ENCODE measurements at places on chromosomes 16 and 17.

- peak; percentile 51 for DNase-seq
Measured at GRCh38 chr17:2398655-2399571, 1.9 kb downstream of the MNT start.

GRCh38 chr17:49969134-49969759 lies at the start of gene DLX4:
TSS of gene DLX4 (plus strand) at chr17:49969190. CDS start at chr17:49969469, 279 bp downstream.
- DNase-seq, result no peak

DNA sequence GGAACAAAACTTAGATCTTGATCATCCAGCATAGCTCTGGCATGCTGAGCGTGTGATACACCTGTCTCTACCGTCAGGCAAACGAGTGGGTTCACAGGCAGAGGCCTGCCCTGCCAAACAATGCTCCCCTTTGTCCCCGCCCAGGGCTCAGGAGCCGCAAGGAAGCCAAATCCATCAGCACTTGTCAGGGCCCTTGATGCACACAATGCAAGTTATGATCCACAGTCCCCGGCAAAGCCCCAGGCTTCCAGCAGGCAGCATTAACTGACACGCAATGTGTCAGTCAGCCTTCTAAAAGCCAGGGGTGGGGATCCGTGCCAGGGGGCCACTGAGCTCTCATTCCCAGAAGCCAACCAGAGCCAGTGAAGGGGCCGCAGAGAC lies 460.9 kb downstream of the SLC39A11 start:
- DNase-seq, result no peak

DNA sequence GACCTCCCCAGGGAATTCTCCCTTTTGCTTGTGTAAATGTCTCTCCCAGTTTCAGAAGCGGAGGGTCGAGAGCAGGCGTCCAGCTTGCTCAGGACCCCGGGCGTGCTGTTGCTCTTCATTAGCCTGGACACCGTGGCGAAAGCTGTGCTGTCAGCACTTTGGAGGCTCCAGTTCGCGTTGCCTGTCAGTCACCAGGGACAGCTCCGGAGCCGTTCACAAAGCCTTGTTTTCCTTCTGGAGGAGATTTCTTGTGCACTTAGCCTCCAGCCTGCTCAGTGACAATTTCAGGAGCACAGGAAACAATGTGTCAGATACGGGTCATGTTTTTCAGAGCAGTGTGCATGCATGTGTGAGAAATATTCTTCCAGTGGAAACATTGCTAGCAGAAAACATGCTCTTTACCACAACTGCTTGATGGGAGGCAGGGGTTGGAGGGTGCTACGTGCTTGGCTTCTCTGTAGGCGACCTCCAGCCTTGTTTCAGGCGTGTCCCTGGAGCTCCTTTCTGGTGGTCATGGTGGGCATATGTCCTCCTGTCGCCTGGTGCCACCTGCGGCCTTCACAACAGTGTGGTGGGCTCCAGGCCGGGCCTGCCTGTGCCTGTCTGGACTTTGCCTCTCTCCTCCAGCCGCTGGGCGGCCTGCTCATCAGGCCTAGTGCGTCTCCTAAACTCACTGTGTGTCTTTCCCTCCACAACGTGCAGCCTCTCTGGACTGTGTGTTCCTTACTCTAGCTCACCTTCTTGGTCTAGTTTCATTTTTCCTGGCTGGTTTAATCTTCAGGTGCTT lies 29.0 kb downstream of the ZNF750 start:
- no peak for DNase-seq

DNA sequence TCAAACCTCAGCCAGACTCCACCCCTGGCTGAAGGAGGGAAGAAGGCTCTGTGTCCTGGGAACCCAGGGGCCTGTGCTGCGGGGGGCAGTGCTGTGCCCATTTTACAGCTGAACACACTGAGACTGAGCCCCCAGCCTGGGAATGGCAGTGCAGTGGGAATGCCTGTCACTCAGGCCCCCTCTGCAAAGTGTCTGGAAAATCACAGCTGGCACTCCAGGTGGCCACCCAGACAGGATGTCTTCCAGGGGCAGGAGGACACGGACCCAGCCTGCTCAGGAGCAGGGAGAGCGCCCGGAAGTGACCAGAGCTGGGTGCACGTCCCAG lies 32.6 kb downstream of the ZNF469 start:
- no peak for DNase-seq

- DNase-seq, result no peak
Measured at GRCh38 chr16:11101695-11102522, 154.1 kb downstream of the SOCS1 start.

DNA sequence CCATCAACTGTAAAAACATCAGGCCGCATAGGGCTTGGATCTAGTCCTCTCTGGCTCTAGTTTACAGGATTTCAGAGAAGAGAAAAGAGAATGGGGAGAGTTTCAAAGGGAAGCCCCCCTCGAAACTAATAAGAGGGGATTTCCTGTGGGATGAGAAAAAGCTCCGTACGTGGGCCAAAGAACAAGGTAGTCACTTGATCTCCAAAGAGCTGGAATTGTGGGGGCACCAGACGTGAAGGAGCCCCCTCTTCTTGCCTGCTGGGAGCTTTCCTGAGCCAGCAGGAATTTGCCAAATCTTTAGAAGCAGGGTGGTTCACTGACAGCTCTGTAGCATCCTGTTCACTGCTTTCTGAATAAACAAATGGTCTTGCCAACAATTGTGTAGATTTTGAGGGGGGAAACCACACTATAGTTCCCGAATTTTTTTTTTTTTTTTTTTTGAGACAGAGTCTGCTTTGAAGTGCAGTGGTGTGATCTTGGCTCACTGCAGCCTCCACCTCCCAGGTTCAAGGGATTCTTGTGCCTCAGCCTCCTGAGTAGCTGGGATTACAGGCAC lies 7.0 kb upstream of the TMIGD1 start:
- no peak for DNase-seq

GRCh38 chr17:34990921-34991365 lies 10.6 kb downstream of the LIG3 start:
- DNase-seq, result no peak

- DNase-seq, result no peak
Measured at GRCh38 chr17:76740329-76741118, 2.6 kb downstream of the MFSD11 start.

GRCh38 chr17:30942308-30943079 lies 20.7 kb downstream of the ADAP2 start:
- no peak for DNase-seq

- DNase-seq, result no peak
Measured at GRCh38 chr17:45263477-45263860, 1.6 kb upstream of the SPATA32 start.

GRCh38 chr17:352421-353212 lies at the start of gene RPH3AL:
TSS of gene RPH3AL (minus strand) at chr17:352807. CDS start at chr17:327543, 25,264 bp downstream.
- no peak for DNase-seq

DNA sequence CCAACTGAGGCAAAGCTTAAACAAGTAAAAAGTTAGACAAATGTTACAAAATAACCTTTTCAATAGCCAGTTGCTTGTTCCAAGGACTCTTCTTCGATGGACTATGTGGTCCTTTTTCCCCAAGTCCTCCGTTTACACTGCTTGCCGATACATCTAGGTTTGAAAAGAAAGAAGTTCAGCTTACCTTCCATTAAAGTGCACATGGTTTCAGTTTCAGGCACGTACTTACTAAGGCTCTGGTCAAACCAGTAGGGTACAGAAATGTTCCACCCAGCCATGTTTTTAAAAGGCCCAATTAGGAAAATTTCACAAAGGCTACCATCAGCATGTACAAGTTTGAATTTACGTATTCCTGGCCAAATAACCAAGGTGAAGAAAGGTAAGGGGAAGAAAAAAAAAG lies 2.1 kb downstream of the SRSF2 start:
- DNase-seq, result no peak

DNA sequence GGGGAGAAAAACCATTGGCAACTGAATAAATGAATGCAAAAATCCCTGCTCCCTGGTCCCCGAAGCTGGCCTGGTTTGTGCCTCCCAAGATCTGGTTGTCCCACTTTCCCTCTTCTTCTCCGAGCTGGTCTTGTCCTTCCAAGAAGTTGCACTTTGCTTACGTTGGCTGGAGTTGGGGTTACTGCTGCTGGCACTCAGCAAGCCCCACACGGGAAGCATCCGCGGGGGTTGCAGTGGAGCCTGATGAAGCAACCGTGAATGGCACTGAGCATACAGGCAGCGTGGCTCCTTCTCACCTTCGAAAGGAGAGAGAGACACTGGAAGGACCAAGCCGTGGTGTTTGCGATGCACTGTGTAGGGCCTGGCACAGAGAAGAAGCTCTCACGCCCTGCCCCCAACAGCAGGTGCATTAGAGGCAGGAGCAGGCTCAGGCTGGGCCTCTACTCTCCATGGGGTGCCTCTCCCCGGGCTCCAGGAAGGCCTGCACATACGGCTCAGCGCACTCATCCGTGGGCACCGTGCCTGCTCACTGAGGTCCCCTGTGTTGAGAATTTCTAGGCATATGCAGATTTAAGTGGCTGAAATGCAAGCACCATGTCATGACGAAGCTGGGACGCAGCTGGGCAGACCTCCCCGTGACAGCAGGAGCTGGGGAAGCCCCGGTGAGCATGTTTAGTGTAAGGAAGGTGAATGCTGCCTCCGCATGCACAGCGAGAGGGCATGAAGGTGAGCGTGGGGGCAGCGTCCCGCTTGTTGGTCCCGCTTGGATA lies 12.1 kb downstream of the CA5A start:
- no peak for DNase-seq

GRCh38 chr16:57600048-57600835 lies 28.2 kb upstream of the ADGRG1 start:
- peak; percentile 60 for DNase-seq

- DNase-seq, result peak; percentile 12
Measured at GRCh38 chr16:87765473-87765775, 362 bp downstream of the KLHDC4 start.

GRCh38 chr17:15957206-15957605 lies 12.3 kb downstream of the ADORA2B start:
- DNase-seq, result peak; percentile 42

DNA sequence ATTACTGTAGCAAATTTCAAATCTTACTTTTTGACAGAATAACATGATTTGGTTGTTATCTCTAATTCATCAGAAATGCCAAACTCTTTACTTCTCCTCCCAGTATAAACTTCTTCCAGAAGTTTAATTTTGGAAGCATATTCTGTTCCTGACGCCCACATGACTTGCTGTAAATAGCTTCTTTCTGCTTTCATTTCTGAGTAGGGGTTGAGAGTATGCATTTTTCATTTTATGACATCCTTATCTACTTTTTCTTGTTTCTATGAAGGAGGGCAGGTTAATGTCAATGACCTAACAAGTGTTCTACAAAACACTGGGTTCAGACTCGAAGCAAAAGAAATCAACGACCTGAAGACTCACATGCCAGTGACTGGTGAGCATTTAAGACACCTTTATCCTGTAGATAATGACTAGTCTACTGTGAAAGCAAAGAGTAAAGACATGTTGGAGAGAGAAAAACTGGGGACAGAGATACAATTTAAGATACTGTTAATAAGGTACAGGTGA lies 36.5 kb upstream of the EFCAB3 start:
- DNase-seq, result no peak

DNA sequence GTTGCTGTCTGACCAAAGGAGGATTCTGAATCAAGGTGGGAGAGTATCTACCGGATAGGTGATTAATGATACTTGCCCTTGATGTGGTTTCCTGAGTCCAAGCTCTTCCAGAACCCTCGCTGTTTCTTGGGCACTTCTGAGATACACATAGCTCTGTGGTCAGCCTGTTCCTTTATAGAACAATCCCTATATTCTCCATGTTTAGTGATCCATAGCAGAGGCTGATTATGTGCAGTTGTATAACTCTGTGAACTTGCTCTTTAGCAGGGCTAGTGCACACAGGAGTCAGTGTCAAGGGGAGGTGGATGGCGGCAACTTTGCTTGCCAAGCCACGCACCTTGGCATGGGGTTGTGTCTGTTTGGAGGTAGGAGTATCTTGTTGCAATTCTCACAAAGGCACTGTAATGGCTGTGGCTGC lies 36.1 kb downstream of the ARL4D start:
- DNase-seq, result no peak

DNA sequence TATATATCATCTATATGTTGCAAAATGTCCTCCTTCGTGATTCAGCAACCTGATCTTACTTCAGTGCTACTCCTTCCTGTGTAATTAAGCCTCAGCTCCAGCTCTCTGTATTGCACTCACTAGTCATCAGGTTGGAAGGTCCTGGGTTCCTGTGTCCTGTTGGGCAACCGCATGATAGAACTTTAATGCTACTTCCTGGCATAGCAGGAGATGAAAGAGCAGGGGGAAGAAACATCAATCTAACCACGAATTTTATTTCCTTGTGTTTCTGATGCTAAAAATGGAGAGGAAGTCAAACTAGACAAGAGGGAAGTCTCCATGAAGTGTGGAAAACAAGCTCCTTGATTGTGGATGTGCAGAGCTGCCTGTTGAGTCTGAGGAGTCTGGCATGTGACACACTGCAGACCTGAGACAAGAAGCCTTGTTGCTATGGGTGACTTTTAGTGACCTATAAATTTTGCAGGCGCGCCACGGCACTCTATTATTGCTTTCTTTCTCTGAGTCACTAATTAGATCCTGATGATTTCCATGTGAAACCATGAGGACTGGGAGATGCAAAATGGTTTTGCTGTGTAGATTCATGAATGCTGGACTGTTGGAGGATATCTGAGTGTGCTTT lies 25.6 kb downstream of the IGSF6 start:
- no peak for DNase-seq

DNA sequence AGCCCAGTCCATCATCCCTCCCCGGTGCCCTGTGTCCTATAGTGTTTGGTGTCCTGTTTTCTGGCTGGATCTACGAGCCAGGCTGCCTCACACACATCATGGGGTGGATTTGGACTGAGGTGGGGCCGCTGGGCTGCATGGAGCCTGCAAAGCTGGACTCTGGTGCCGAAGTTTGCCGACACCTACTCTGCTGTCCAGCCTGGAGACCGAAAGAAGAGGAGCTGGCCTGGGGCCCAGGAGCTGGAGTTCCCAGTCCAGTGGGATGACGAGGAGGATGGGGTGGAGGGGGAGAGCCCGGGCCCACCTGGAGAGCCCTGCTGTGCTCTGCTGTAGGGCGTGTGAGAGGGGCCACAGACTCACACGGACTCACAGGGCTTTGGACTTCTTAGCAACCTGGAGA lies 40.3 kb upstream of the ENPP7 start:
- no peak for DNase-seq

DNA sequence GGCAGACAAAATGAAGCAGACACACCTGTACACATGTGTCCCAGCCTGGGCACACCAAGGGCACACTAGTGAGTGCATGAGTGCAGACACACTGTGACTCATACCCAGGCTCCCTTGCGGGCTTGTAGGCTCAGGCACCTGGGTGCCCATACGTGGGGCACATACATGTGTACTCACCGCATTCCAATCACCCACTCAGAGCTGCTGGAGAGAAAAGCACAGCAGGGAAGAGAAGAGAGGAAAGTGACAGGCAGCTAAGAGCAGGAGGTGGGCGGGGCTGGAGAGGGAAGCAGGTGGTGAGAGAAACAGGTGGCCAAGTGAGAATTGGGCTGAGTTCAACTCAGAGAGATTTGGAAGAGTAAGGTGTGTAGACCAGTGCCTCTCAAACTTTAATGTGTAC lies 54.0 kb downstream of the TMEM132E start:
- no peak for DNase-seq

Data from activated naive CD4-positive, alpha-beta T cell treated with anti-CD3 and anti-CD28 coated beads, Interleukin-2, amount 50 U/mL, for 72 hours (primary cell).